Cardiac septum (tissue), 1 donor: ENCODE measurements at places on chromosomes 2 and 18. TPM values are rescaled to one million over a fixed set of nuclear protein-coding genes. Genes with fewer than 3 reads are reported as not detected.

Gene CNGA3
- not detected for total RNA-seq

Gene TSPYL6
- total RNA-seq: 0.11 TPM

Gene PXDN
- 27.5 TPM for total RNA-seq

Gene TLX2
- not detected for total RNA-seq

Gene FOXD4L1
- not detected for total RNA-seq

Gene KLHL30
- 14.3 TPM for total RNA-seq

Gene EMX1
- total RNA-seq: not detected

Gene ABCG8
- total RNA-seq: not detected

Gene GRHL1
- total RNA-seq: 1.1 TPM
